CD4-positive, alpha-beta T cell treated with Interleukin-6 for 4 hours (primary cell): ENCODE measurements at places on chromosomes 1 and 21.
A peak's percentile ranks its signal among the peaks of the same experiment; 100 is the strongest.

GRCh38 chr1:218686258-218686657 is 341.1 kb downstream of the TGFB2 start:
- no peak for DNase-seq

- DNase-seq, result no peak
Measured at GRCh38 chr1:59732214-59732955, 82.4 kb upstream of the HOOK1 start.

DNA sequence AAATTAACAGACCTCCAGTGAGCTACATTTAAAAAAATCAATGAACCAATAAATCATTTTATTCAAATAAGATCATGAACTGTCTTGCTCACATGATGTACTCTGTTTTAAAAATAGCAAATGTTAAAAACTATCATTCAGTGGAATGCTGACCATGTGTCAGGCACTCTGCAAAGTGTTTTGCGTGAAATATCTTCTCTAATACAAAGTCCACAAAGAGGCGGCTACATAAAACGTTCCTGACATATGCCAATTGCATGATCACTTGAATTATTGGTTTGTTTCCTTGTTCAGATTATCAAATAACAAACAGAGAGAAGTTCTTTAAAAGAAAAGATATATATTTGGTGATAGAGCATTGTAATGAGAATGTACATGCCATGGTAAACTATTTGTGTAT is 10.7 kb downstream of the FMO2 start:
- no peak for DNase-seq

DNA sequence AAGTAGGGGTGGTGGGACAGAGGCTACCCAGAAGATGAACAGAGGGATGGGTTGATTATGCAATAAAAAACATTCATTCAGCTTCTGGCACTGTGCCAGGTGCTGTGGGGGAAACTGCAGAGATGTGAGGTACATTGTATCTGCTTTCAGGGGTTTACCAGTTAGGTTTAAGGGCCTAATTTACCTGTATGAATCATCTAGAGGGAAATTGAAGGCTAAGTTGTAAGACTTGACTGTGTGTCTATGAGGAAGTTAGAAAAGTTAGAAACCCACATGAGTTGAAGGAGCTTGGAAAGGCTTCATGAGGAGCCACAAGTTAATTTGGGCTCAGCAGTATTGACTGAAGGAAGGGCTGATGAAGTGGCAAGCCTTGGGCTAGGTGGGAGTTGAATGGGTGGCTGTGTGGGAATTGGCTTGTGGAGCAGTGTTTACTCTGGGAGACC is 36.7 kb upstream of the APOBEC4 start:
- no peak for DNase-seq

DNA sequence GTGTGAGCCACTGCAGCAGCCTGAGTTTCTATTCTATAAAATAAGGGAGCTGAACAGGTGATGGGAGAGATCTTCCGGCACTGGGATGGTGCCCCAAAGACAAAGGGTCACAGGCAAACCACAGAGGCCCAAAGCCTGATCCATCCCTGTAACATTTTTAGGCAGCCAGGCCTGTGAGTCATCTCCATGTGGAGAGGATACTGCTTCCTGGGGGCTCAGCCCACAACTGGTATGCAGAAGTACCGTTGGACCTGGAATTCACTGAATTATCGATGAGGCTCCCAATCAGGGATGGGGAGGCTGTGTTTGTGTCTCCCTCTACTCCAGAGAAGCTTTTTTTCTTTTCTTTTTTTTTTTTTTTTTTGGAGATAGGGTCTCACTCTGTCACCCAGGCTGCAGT is 48.8 kb upstream of the WASF2 start:
- DNase-seq, result no peak

GRCh38 chr1:149978547-149979023 is 31.9 kb downstream of the OTUD7B start:
- no peak for DNase-seq

GRCh38 chr1:234582681-234583301 is 27.2 kb downstream of the IRF2BP2 start:
- DNase-seq, result no peak

GRCh38 chr1:32104127-32104526 is 3.7 kb upstream of the KPNA6 start:
- no peak for DNase-seq

- DNase-seq, result no peak
Measured at GRCh38 chr1:170716835-170717429, 53.0 kb downstream of the PRRX1 start.

DNA sequence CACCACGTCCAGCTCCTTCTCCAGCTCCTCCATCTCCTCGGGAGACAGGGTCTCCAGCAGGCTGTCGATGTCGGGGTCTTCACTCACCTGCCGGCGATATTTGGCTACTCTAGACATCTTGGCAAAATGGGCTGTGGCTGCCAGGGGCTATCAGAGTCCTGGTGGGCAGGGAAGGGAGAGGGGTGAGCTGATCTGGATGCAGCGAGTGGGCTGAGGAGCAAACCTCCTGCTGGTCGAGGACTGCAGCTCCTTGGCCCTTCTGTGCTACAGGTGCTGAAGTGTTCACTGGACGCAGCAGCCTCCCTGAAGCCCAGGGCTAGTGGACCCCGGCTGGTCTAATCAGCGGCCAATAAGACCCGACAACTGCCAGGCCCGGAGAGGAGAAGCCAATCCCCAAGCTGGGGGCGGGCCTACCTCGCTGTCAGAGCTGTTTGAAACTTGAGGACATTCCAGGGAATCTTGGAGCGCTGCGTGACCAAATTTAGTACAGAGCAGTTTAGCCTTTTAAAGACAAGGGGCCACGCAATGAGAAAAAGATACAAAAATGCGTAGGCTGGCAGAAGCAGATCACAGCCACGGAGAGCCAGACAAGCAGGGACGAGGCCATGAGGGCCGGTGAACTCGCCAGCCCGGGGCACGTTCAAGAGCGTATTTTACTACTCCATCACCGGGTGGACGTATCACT is at the start of gene LMOD1:
Gene LMOD1 (minus strand): TSS at position 325 of the 685 bp plus-strand sequence. CDS start 208 bp downstream, at position 117.
- peak; percentile 6 for DNase-seq
